ENCODE measurements at places on chromosomes 7 and 10. TPM values are rescaled to one million over a fixed set of nuclear protein-coding genes. Genes with fewer than 3 reads are reported as not detected.

CC2D2B gene
- 0.13 TPM for total RNA-seq

EVX1 gene
- total RNA-seq: not detected

LRGUK gene
- 0.26 TPM for total RNA-seq

ZCWPW1 gene
- total RNA-seq: 3.5 TPM

TUBB8 gene
- not detected for total RNA-seq

PRLHR gene
- total RNA-seq: not detected

All from articular chondrocyte of knee joint (primary cell).